ENCODE measurements at places on chromosomes 3 and 15.

GRCh38 chr3:187746442-187747281, 1.4 kb upstream of the BCL6 start:
- DNase-seq: no peak

GRCh38 chr3:76679541-76679940, 360.4 kb upstream of the ROBO2 start:
- no peak for DNase-seq

DNA sequence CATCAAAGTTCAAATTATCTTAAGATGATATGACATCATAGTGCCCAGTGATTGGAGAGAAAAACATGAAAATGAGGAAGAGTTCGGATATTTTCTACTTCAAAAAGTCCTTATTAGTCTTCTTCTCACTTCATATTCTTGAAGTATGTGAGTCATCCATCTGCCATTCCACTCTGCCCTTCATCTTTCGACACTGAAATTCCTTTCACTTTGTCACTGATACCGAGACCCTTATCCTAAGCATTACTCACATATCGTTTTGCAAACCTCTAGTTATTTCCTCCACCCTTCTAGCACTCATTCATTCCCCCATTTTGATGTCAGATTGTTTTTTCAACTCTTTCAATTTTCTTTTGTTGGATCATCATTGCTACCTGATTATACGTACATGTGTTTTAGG, 4.0 kb downstream of the OR5H14 start:
- DNase-seq: no peak

GRCh38 chr3:173976281-173976680, 578.7 kb downstream of the NLGN1 start:
- DNase-seq: peak; percentile 59

DNA sequence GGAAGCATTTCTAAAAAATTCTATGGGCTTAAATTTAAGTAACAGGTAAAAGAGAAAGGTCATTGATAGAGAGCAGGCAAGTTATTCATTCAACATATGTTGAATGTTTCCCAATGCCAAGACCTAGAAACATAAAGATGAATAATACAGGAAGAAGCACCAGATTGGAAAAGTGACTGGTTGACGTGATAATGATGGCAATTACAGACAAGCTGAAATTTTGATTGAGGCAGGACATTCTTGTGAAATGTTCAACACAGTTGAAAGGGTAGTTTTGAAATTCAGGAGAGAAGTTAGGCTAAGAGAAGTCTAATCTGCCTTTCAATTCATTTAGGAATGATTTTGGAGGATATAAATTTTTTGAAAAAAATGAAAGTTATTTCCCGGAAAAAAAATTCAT, 536.3 kb upstream of the NAALADL2 start:
- DNase-seq: no peak

Measured in RPMI8226 (cell line).